ENCODE measurements at places on chromosomes 5 and 9. TPM values are rescaled to one million over a fixed set of nuclear protein-coding genes. Genes with fewer than 3 reads are reported as not detected.

DNA sequence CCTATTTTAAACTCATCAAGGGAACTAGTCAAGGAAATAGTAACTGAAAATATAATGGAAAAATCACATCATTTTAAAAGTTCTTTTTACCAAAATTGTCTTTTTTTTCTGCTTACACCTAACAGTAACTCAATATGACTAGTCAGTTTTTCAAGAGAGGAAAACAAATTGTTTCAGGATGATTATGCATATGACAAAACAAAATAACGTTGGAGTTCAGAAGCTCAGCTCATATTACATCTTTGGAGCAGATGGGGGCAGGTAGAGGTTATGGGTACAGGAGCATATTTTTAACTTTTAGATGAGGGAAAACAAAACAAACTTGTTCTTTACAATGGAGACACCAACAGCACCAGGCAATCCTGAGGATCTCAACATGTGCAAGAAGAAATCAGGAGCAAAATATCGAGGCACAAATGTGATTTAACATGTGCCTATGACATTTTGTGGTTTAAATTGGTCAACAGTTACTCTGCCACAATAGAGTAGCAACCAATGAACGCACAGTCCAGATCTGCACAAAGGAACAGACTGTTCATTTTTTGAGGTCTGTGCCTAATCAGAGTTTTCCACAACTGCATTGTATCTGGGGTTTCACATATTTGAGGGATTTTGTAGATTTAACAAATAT, 659.0 kb downstream of the ANXA1 start:
- DNase-seq: no peak

DNA sequence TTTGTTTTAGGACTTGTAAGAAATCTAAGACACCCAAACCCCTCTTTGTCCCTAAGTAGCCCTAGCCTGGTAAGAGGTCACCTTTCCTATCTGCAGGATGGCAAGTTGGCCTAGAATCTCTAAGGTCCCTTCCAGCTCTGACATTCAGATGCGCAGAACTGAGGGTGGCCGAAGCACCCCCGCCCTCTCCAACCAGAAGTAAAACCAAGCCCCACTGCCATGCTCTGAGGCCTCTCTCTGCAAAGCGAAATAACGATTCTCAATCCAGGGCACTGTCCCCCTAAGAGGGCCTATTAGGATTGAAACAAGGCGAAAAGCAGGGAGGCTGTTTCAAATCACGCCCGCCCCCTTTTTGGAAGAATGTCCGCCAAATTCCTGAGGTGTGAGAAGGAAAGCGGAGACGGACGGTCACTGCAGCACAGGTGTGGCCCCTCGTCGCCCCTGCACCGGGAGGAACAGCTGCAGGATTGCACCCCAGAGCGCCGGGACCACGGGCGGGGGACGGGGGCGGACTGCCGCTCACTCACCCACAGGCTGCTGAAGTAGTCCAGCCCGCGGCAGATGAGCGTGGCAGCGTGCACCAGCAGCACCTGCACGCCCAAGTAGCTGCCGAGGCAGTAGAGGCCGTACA, 824 bp downstream of the TMEM245 start:
- DNase-seq: peak; percentile 23

GRCh38 chr9:4221931-4222330, 77.9 kb downstream of the GLIS3 start:
- DNase-seq: no peak

- DNase-seq: no peak
Observed at GRCh38 chr5:90504743-90505142, 24.6 kb downstream of the LYSMD3 start.

- DNase-seq: no peak
Observed at GRCh38 chr5:80739057-80739456, 84.3 kb upstream of the DHFR start.

LCN1 gene
- polyA plus RNA-seq: 0.63 TPM

OR2K2 gene
- not detected for polyA plus RNA-seq

DRD1 gene
- polyA plus RNA-seq: 0.25 TPM

CDKN2B-AS1 gene
- polyA plus RNA-seq: 0.26 TPM

TMEFF1 gene
- 5.9 TPM for polyA plus RNA-seq

- no peak for DNase-seq
Observed at GRCh38 chr5:74382123-74382855, 258.2 kb downstream of the ENC1 start.

CTNND2 gene
- polyA plus RNA-seq: 27.7 TPM

DNA sequence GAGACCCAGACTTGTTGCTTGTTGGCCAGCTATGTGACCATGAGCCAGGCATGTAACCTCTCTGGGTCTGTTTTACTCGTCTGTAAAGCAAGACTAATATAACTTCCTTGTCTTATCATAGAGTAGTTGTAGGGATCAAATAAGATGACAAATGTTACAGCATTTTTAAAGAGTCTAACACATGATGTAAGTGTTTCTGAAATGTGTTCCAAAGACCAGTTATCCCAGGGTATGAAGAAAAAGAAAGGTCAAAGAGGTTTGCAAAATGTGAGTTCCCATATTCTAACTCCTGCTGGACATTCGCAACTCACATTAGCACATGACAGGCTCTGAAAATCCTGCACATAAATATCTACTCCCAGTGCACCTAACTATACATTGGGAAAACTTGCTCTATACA, 28.5 kb upstream of the MATR3 start:
- DNase-seq: no peak

WDR38 gene
- not detected for polyA plus RNA-seq

- DNase-seq: no peak
Observed at GRCh38 chr5:158990979-158991775, 108.5 kb downstream of the EBF1 start.

DNA sequence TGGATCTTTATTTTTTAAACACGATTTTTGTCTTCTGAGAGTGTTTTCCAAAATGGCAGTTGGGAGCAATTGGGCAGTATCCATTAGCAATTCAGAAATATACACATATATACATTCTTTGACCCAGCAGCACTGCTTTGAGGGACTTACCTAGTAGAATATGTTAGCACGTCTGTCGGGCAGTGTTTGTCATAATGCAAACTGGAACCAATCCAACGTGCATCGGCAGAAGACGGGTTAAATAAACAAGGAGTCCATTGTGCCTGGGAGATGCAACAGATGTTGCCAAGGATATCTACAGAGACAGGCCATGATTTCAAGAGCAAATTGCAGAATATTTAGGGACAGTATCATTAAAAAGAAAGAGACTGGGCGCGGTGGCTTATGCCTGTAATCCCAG, 107.0 kb downstream of the COL5A1 start:
- no peak for DNase-seq

FGF18 gene
- 6.5 TPM for polyA plus RNA-seq

DNA sequence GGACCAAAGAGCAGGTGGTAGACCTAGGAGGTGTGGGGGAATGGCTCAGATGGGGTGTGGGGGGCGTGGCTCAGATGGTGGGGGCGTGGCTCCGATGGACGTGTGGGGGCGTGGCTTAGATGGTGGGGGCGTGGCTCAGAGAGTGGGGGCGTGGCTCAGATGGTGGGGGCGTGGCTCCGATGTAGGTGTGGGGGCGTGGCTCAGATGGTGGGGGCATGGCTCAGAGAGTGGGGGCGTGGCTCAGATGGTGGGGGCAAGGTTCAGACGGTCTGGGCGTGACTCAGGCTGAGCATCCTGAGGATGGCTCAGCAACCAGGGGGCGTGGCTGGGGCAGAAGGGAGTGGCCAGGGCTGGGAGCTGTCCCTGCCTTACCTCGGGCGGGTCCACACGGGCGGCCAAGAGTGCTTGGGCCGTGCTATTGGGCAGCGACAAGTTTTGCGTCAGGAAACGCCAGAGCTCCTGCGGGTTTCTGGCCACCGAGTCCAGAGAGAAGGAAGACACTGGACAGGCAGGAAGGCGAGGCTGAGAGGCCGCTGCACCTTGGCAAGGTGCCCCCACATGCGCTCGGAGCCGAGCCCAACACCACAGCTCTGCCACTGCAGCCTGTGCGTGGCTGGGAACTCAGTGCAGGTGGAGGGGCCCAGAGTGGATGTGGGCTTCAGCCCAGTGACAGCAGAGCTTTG, 5.9 kb downstream of the ABCA2 start:
- peak; percentile 88 for DNase-seq

DNA sequence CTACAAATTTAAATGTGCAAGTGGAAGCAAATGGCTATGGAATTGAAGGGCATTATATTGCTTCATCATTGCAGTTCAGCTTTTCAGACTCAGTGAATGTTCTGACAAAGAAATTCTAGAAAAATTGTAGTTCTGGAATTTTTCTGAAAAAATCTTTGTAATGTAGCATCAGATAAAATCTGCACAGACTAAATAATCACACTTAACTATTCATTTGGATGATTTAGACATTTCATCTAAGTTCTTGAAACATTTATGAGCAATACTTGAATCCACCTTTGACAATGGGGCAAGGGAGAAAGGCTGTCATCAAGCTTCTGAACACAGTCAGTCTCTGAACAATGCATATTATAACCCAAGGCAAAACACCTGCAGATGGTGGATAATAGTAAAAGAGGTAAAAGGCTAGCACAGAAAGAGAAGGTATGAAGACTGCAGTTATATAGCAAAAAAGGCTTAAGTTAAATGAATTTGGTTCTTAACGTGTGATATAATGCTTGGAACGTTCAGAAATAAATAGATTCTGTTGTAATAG, 1352.0 kb upstream of the NUDT12 start:
- no peak for DNase-seq

- DNase-seq: peak; percentile 93
Observed at GRCh38 chr5:1644810-1645571, 121.2 kb upstream of the LPCAT1 start.

EPB41L4B gene
- 12.2 TPM for polyA plus RNA-seq

ELOVL7 gene
- polyA plus RNA-seq: 15.2 TPM

DNA sequence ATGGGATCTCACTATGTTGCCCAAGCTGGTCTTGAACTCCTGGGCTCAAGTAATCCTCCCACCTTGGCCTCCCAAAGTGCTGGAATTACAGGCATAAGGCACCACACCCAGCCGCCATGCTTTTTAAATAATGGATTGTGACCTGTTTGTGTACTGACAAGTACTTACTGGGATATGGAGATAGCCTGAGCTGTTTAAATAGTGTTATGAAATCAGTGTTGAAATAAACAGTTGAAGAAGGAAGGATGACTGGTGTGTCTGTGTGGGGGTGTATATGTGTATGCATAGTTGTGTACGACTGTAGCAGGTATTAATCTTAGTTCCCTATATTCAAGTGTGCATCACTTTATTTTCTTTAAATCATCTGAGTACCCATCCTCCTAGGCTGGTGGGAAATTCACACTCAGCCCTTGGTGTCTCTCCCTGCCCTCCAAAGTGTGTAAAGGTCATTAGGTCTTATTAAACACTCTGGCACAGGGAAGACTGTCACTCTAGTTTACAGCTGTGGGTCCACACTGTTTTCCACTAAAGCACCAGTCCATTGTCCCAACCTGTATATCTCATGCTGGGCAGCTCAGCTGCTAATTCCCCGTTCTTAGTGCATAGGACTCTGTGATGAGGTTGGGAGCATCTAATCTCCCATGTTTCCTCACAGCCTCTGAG, 91.0 kb downstream of the SNX18 start:
- no peak for DNase-seq

IL4 gene
- polyA plus RNA-seq: not detected

NR4A3 gene
- 2.9 TPM for polyA plus RNA-seq

ADRB2 gene
- 1.1 TPM for polyA plus RNA-seq

DNA sequence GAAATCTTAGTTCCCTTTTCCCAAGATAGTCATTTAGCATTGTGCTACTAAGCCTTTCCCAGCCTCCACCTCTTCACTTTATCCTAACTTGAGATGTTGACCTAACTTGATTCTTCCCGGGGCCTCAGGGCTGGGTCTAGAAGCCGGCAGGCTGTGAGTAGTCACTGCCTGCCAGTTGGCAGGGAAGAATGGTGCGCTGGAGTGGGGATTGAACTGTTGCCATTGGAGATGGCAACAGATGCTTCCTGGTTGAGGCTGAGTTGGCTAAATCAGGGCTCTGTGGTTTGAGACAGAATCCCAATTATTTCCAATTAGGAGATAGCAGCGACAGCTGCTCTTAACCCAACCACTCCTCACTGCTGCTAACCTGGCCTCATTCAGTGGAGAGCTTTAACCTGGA, 343.1 kb downstream of the BRINP1 start:
- DNase-seq: no peak

DNA sequence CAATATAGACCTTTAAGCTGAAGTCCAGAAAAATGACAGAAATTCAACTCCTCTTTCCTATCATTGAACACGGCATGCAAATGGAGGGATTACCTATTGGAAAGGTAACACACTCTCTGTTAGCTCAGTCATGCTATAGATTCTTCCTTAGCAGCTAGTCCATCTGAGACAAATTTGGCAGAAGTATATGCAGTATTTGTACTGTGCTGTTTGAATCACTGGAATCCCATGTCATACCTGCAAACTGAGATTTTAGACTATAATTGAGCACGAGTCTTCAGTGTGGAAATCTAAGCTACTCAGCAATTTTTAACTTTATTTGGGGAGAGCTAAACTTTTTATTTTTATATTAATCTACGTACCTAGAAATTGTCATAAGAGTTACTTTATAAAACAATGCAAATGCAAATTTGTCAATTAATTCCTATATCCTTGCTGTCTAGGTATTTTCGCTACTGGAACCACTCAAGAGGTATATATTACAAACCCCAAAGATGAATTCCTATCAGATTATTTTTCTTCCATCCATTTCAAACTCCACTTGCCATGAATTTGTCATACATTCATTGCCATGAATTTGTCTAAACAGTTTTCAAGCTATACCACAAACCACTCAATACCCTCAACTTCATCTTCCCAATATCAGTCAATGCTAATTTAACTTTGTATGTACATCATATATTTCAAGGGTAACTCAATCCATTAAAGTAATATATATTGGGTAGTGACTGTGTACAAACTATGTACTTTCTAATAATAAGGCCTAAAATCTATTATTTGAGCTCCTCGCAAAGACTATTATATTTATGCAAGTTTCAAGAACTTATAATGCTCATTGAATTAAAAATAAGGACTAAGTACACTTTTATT, 224.8 kb downstream of the MEF2C start:
- no peak for DNase-seq

FYB1 gene
- 1.1 TPM for polyA plus RNA-seq

GRCh38 chr9:37187713-37188439, 67.5 kb downstream of the ZCCHC7 start:
- DNase-seq: no peak

- no peak for DNase-seq
Observed at GRCh38 chr5:66343370-66344071, 199.4 kb downstream of the SREK1 start.

NMUR2 gene
- polyA plus RNA-seq: 0.57 TPM

GRCh38 chr5:135011355-135012032, 22.5 kb downstream of the PITX1 start:
- DNase-seq: no peak

GRCh38 chr5:151745071-151745705, 13.2 kb downstream of the ATOX1 start:
- DNase-seq: no peak

DNA sequence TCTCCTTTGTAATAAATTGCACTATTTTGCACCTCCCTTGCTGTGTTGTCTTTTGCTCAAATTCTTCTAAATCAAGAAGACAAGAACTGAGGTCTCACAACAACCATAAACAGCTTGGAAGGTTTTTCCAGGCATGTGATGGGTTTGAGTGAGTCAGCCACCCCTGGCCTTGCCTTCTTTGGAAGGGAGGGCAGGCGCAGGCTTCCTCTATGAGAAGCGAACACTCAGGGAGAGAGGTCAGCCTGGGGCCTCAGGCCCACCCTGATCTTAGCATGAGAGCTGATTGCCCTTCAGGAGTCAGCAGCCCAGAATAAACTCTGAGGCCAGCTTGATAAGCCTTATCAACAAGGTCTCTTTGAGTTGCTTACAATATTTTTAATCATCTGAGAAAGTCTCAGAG, 31.6 kb downstream of the S1PR3 start:
- peak; percentile 66 for DNase-seq

GRCh38 chr9:109014608-109015280, 1.4 kb upstream of the CTNNAL1 start:
- no peak for DNase-seq

Measured in hepatocyte (in vitro differentiated cells).